ENCODE measurements at places on chromosomes 4 and X.

- DNase-seq = no peak
Observed at GRCh38 chrX:806586-806985, 176.0 kb downstream of the SHOX start.

GRCh38 chr4:6781561-6781960, 966 bp upstream of the KIAA0232 start:
- DNase-seq = no peak

- DNase-seq = no peak
Observed at GRCh38 chr4:159002950-159003349, 99.9 kb upstream of the RAPGEF2 start.

- DNase-seq = no peak
Observed at GRCh38 chr4:13137390-13137789, 346.8 kb downstream of the RAB28 start.

DNA sequence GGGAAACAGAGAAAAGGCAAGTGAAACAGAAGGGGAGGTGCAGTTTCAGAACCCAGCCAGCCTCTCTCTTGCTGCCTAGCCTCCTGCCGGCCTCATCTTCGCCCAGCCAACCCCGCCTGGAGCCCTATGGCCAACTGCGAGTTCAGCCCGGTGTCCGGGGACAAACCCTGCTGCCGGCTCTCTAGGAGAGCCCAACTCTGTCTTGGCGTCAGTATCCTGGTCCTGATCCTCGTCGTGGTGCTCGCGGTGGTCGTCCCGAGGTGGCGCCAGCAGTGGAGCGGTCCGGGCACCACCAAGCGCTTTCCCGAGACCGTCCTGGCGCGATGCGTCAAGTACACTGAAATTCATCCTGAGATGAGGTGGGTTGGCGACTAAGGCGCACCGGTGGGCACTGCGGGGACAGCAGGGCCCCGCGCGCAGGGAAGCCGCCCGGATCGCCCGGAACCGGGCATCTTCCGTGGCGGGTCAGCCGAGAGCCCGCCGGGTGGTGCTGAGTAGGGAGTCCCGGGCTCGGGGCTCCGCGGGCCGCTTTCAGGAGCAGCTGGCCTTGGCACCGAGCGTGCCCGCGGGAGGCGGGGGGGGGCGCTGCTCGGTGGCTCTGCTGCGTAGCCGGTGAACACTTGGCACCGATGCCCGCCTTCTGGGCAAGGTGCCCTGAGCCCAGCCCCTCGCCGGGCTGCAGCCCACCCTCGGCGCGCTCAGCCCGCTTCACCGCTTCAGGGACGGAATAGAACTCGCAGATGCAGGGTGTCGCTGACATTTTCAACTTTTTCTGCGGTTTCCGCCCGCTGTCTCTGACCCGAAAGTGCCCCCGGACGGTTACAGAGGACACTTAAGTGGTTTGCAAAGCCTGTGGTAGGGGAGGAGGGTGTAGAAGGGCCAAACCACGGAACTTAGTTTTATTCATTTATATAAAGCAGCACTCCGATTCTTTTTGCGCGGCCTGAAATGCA, at the start of gene CD38:
Gene CD38, plus strand, starts transcription at position 40 of the 953 bp plus-strand sequence. Its CDS starts 87 bp downstream, at position 127.
- no peak for DNase-seq

DNA sequence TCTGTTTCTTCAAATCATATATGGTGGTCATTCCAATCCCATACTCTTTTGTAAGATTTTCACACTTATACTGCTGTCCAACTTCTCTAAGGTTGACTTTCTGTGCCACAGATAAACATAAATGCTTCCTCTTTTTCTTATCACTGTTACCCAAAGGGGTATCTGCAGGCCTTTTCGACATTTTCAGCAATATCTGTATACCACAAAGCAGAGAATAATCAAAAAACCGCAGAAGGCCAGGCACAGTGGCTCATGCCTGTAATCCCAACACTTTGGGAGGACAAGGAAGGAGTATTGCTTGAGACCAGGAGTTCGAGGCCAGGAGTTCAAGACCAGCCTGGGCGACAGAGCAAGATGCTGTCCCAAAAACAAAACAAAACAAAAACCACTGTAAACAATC, 3.1 kb upstream of the RFC1 start:
- no peak for DNase-seq

GRCh38 chr4:139330283-139330682, 28.0 kb upstream of the NDUFC1 start:
- DNase-seq = no peak

DNA sequence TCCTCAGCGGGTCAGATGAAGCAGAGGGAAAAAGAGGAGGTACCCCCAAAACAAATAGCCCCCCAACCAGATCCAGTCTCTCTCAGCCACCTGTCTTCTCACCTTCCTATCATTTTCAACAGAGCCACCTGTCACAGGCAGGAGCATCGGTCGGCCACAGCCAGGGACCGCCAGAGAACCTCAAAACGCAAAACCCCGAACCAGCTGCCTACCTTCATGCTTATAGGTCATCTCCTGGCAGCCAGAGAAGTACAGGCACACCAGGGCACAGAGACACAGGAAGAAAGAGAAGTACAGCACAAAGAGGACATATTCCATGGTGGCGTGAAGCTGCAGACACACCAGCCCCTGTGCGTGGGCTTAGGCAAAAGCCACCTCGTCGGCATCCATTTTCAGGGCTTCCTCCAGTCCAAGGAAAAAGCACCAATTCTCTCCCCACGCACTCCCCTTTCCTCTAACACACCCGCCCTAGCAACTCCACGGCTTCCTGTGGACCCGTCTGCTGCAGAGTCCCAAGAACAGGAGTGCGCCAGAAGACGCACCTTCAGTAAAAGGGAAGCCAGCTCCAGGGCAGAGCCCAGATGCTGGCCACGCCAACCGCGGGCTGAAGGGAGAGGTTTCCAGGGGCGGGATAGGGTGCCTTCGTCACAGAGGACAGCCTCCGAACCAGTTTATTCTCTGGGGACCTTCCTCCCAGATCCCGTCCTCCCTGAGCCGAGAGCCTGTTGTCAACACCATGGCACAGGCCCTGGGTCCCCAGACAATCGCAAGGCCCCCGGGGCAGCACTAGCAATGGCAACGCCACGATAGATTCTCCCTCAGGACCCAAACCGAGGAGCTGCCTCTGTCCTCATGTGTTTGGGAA, 51.8 kb upstream of the C4orf50 start:
- DNase-seq = no peak

GRCh38 chr4:169640261-169640870, 20.0 kb downstream of the CLCN3 start:
- no peak for DNase-seq

DNA sequence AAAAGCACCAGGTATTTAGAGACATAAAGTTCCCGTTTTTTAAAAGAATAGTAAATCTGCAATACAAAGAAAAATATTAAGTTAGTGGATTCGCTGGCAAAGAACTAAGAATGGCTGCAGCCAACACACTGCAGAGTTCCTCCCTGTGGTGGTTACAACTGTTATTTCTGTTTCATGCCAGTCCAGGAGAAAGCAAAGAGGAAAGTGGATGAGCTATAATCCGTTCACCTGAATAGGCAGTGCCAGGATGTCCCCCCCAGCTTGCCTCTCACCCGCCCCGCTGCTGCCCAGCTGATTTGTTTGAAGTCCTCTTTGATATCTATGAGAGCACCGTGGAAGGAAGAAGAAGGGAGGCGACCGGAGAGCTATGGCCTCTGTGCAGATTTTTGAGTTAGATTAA, 63.9 kb downstream of the PTCHD1 start:
- no peak for DNase-seq

GRCh38 chrX:16882702-16883486, 12.7 kb upstream of the RBBP7 start:
- DNase-seq = peak; percentile 59

GRCh38 chr4:68167706-68168105, 38.0 kb upstream of the TMPRSS11F start:
- no peak for DNase-seq

GRCh38 chr4:159368320-159368719, 265.4 kb downstream of the RAPGEF2 start:
- DNase-seq = no peak

- peak; percentile 20 for DNase-seq
Observed at GRCh38 chrX:103211012-103211715, 3.7 kb upstream of the BEX4 start.

- DNase-seq = no peak
Observed at GRCh38 chr4:177989503-177990201, 547.4 kb upstream of the AGA start.

DNA sequence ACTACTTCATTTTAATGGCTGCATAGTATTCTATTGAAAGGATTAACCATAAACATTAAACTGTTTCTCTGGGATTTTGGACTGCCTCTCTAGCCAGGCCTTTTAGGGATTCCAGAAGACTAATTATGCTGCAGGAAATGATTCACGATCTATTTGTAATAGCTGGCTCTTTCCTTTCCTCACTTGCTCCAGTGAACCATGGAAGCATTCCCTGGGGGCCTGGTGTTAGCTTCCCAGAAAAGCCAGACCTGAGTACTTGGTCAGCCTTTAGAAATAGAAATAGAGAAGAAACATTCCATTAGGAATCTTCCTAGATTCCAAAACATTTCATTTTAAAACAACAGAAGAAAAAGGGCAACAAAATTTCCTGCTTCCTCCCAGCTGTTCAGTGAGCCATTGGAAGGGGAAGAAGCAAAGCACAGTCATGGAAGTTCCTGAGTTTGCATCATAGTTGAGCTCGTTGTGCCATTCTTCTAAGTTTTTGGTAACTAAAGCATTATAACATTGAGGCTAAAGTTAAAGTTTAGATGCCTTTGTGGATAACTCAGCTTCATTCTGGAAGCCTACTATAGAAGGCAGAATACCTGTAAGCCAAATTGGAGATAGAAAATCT, 83.5 kb downstream of the NPNT start:
- no peak for DNase-seq

GRCh38 chr4:110631584-110632505, 9.0 kb upstream of the PITX2 start:
- DNase-seq = no peak

DNA sequence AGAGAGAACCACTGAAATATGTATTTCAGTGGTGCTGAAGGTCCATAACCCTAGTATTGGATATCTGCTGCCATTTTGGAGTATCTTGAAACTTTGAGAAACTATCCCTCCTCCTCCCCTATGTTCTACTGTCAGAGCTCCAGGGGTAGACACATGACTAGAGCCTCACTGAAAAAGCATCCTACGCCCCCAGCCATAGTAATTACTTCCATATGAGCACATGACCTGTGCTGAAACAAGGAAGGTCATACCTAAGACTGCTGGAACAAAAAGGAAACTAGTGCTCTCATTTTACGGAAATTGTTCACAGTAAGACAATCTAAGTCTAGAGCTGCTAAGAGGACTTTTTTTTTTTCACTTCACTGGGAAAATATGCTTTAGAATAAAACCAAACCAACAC, 42.0 kb upstream of the MAPK10 start:
- no peak for DNase-seq

DNA sequence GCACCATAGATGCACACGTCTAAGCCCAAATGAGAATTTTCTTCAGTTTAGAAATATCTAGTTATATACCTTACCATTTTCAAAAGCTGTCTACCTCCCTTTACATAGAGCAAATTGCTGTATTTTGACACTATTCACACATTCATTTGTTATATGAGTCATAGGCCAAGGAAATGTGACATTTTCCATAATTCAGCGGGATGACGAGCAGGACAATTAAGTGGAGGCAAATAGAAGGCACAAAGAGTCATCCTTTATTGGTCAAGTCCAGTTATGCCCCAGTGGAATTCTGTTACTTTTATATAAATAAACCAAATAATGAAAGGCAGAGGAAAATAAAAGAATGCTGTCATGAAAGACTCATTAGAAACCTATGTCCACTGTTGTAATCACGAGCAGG, 27.9 kb downstream of the FGF13 start:
- no peak for DNase-seq

GRCh38 chr4:173413036-173413435, 14.1 kb upstream of the SCRG1 start:
- DNase-seq = no peak

DNA sequence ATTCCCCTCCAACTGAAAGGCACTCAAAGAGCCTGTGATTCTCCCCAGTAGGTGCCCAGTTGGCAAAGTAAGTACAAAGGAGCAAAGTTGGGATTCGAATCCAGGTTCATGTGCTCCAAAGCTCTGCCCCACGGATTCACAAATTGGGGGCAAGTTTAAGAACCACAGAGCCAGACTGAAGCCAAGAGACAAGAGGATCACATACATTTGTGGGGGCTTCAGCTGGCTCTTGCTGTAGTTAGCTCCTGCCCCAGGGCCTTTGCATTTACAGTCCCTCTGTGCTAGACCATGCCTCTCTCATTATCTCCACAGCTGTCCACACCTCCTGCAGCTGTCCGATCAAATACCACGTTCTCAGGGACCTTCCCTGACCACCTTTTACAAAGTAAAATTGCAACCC, 18.8 kb downstream of the PNMA6F start:
- no peak for DNase-seq

- DNase-seq = peak; percentile 42
Observed at GRCh38 chr4:56976837-56977320, 527 bp downstream of the NOA1 start.

DNA sequence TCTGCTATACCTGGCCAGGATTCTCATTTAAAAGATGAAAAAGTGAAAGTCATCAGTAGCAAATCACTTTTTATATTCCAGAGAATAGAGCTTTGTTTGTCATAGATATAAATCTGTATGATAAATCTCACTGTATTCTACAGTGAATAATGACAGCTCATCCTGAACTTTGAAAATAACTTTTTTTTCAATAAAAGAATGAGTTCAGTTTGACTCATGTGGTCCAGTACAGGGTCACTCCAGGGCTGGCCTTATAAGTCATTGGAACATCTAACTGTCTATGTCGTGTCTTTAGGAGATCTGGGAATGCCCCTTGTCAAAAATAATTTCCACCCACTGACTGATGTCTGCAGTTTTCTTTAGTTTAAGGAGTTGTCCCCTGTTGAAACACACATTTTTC, 18.5 kb upstream of the CXCL8 start:
- no peak for DNase-seq

- DNase-seq = no peak
Observed at GRCh38 chr4:139641218-139641617, 24.4 kb upstream of the MGST2 start.

DNA sequence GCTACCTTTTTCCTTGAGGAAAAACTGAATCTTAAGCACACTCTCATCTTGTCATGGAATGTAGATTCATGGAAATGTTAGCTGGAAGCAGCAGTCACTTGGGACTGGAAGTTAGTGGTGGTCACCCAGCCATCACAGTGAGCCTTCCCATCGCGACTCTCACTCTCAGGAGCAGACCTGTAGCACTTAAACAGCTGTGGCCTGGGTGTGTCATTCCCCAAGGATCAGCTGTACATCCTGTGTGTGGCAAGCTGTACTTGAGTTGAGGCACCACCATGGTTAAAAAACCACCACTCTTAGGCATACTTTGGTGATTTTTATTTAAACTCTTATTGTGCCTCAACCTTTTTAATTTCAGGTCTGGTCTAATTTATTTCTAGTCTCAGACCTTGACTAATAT, 46.7 kb downstream of the JADE1 start:
- no peak for DNase-seq

DNA sequence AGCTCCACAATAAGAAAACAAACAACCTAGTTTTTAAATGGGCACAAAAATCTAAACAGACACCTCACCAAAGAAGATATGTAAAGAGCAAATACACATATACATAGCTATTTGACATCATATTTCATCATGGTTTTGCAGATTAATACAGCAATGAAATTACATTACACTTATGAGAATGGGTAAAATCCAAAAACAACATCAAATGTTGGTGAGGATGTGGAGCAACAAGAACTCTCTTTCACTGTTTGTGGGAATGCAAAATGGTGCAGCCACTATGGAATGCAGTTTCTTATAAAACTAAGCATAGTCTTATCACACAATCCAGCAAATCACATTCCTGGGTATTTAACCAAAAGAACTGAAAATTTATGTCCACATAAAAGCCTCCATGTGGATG, 25.0 kb downstream of the TLR6 start:
- DNase-seq = no peak

GRCh38 chr4:41145571-41146078, 68.7 kb downstream of the APBB2 start:
- no peak for DNase-seq

GRCh38 chrX:94743478-94743877, 1069.5 kb downstream of the FAM133A start:
- no peak for DNase-seq

All from T follicular helper cell (primary cell).